ENCODE measurements at places on chromosomes 5 and 9.

GRCh38 chr5:120464627-120465435, 731 bp downstream of the PRR16 start:
- DNase-seq: no peak

DNA sequence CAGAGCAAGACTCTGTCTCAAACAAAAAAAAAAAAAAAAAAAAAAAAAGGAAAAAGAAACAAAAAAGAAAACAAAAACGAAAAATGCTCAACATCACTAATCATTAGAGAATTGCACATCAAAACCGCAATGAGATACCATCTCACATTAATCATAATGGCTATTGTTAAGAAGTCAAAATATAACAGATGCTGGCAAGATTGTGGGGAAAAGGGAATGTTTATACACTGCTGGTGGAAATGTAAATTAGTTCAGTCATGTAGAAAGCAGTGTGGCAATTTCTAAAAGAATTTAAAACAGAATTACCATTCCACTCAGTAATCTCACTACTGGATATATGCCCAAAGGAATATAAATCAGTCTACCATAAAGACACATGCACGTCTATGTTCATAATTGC, 50.4 kb upstream of the PRR16 start:
- no peak for DNase-seq

DNA sequence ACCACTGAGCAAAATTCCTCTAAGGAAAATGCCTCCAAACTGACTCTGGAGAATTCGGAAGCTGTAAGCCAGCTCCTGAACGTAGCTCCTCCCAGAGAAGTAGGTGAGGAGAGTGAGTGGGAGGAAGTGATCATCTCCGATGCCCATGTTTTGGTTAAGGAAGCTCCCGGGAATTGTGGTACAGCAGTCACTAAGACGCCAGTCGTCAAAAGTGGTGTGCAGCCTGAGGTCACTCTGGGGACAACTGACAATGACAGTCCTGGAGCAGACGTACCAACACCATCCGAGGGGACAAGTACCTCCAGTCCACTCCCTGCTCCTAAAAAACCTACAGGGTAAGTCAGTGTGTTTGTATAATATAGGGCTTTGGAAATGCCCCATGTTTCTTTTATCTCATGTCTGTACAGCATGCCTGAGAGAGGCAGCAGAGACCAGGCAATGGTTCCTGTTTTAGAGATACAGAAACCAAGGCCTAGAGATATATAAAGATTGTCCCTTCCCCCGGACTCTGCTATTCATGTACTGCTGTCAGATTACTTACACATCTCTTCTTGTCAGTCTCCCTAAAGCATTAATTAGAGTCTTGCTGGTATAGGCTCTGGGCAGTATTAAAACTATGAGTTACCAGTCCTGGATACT, 23.9 kb downstream of the HMGXB3 start:
- no peak for DNase-seq

GRCh38 chr9:79080536-79080935, 491.2 kb upstream of the TLE4 start:
- DNase-seq: no peak

DNA sequence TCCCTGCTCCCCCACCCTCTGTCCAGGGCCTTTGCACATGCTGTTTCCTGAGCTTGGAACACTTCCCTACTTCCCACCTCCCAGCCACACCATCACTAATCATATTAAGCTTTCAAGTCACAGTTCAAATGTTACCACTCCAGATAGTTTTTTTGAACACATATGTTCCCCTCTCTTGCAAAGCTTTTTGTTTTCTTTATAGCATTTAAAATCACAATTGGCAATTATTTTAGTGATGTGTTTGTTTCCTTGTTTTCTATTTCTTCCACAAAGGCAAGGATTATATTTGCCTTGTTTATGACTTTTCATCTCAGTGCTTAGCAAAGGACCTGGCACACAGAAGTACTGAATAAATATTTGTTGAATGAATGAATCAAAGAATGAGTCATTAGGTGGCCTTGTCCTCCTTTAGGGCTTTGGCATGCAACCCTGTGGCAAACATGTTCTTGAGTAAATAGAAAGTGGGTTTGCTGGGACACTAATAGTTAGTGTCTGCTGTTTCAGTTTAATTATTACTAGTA, 386.8 kb downstream of the FGF10 start:
- DNase-seq: no peak

- DNase-seq: no peak
Measured at GRCh38 chr5:138111937-138112336, 27.3 kb downstream of the NME5 start.

GRCh38 chr9:116860509-116861120, 173.5 kb downstream of the TRIM32 start:
- peak; percentile 16 for DNase-seq

DNA sequence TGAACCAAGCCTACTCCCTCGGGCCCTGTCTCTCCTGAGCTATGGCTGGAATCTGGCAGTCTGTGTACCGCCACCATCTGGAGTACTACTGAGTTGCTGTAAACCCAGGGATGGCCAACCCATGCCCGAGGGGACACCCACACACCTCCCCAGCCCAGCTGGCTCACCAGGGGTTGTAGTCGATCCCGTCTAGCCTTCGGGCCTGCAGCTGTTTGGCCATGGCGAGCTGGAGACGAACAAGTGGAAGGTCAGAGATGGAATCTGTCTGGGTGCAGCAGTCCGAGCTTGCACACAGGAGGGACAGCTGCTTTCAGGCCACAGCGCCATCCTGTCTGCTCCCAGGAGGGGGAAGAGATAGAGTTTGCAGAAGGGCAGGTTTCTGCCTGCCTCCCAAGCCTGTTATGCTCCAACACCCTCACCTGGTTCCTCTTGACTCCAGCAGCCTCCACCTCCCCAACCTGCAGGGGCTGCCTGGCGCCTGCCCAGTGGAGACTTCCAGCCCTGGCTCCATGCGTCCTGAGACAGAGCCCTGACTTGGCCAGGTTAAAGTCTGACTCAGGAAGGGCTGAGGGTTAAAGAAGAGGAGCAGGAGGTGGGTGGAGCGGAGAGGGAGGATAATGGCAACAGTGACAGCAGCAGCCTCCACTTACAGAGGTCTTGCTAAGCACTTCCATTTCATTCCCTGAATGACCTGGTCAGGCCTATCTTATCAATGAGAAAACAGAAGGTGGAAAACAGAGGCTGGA, 15.8 kb upstream of the SPOUT1 start:
- DNase-seq: no peak

DNA sequence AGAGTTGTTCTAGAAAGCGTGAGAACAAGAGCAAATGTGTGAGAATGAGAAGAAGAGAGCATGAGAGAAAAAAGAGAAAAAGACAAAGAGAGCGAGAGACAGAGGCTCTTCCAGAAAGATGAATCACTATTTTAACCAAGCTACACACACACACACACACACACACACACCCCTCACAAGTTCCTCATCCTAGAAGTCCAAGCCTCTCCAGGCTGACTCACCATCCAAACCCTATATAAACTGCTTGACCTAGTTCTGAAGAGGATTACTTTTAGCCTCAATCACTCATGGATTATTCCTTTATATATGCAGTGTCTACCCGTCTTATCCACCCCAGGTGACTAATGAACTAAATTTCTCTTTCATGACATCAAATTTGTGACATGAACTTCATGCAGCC, 37.6 kb downstream of the C9orf57 start:
- no peak for DNase-seq

DNA sequence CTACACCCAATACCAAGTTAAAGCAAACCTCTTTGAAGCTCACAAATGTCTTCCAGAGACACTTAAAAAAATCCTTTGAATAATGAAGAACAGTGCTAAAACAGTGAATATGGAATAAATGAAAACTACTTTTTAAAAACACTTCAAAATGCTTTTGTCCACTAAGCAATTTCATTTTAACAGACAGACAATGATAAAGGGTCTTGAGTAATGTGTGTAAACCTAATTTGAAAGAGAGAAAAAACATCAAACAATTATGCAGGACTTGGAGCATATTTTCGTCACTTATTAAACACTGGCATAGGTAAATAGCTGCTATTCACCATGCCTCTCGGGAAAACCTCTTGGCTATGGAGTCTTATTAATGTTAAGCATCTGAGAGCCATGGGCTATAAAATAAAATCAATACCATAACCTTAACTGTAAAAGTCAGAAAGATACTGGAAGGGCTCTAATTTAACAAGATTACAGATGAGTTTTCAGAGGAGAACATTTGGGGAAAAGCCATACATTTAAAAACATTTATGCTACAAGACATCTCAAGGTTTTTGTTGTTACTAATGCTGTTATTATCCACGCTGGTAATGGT, 177.8 kb downstream of the NFIB start:
- DNase-seq: no peak

DNA sequence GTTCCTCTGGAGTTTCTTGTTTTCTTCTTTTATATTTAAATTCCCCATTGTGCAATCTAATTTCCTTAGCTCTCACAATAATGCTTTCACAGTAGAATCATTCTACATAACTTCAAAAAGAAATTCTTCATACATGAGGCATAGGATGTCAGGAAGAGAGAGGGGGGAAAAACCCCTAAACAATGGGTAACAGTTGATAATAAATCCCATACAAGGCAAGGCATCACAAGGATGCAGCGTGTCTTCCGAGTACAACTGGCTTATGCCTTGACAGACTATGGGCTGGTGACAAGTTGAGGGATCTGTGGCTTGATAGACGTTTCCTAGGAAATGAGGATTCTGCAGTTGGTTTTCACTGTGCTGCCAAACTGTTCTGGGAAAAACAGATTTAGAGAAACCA, 247.4 kb downstream of the ARL15 start:
- DNase-seq: no peak

DNA sequence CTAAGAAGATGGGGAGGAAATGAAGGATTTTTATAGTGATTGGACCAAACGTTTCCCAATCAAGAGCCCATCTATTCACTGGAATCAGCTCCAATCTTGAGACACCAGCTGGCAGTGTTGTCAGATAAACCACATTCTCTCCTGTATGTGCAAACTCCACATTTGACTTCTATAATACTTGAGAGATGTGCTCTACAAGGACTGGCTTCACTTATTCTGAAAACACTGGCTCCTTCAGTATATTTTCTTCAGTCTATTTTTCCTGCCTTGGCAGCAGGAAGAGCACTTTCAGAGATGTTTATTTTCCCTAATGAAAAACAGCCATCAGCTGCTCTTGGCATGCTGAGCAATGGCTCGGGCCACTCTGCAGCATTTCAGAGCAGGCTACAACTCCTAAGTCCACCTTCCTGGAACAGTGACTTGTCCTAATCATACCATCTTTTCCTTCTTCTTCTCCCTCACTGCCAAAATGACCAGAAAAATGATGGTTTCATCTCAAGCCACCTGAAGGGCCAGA, 96.9 kb upstream of the FSTL4 start:
- DNase-seq: no peak
